Brain (organoid and tissue), 16 donors: ENCODE measurements at places on chromosomes 7 and 10.

GRCh38 chr7:49088017-49088416 lies 163.7 kb downstream of the CDC14C start:
- DNase-seq = peak; percentile 12

- DNase-seq = peak; percentile 72
Observed at GRCh38 chr7:41130086-41130485, 572.8 kb downstream of the INHBA start.

DNA sequence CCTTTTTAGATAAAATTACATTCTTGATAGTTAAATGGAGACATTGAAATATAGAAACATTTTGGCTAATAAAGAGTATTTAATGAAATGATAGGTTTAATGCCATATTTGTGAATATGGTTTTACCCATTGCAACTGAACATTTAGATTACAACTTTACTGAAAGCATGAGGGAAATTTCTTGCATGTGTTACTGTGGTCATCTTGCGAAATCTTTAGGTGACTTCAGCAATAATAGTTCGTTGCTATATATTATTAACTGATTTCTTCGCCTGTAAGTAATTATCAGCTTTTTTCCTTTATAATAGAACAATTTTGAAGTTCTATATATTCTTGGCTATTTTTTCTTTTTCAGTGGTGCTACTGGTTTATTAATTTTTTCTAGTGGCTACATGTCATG lies 83.2 kb downstream of the MLLT10 start:
- DNase-seq = no peak

DNA sequence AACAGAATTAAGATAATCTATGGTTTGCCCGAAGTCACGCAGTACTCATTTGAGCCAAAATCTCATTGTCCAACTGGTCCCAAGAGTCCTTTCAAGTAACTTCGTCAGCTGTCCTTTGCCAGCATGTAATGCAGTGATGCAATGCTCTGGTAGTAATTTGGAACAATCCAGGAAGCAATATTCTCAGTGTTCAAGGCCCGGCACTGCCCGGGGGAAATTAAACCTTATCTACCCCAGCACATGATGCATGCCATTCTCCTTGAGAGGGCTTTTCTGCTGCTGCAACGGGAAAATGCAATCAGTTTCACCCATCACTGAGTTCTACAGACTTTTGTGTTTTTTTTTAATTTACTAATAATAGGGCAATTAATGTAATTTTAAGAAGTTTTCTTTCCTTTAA lies 77.6 kb upstream of the NME8 start:
- peak; percentile 14 for DNase-seq

- DNase-seq = no peak
Observed at GRCh38 chr10:5631936-5632335, 34.5 kb downstream of the ASB13 start.

GRCh38 chr10:91424016-91424415 lies 13.9 kb downstream of the HECTD2 start:
- DNase-seq = no peak

- DNase-seq = peak; percentile 43
Observed at GRCh38 chr7:15764851-15765382, 78.4 kb upstream of the MEOX2 start.

GRCh38 chr10:30857803-30858202 lies 173.9 kb downstream of the ZNF438 start:
- peak; percentile 24 for DNase-seq

- DNase-seq = no peak
Observed at GRCh38 chr10:69864321-69864720, 62.6 kb downstream of the COL13A1 start.

- DNase-seq = no peak
Observed at GRCh38 chr10:124285587-124286527, 132.9 kb downstream of the OAT start.

GRCh38 chr10:79947083-79947415 lies 1.9 kb downstream of the SFTPD start:
- DNase-seq = no peak

DNA sequence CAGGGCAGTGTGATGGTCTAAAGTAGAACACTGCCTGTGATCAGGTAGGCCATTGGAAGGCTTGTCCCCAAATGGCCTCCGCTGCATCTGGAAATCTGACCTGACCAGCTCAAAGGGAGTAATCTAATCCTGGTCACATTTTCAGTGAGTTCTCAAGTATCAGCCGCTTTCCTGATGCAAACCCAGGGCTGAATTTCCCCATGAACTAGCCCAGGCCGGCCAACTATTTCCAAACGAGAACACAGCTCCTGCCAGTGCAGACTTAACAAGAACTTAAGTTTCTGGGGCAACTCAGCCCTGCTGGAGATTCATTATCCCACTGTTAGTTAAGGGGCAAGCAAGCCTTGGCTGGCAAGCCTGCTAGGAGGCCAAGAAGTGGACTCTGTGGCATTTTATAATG lies 59.6 kb upstream of the FAM180A start:
- no peak for DNase-seq

GRCh38 chr10:126455766-126456405 lies 67.6 kb upstream of the ADAM12 start:
- no peak for DNase-seq

DNA sequence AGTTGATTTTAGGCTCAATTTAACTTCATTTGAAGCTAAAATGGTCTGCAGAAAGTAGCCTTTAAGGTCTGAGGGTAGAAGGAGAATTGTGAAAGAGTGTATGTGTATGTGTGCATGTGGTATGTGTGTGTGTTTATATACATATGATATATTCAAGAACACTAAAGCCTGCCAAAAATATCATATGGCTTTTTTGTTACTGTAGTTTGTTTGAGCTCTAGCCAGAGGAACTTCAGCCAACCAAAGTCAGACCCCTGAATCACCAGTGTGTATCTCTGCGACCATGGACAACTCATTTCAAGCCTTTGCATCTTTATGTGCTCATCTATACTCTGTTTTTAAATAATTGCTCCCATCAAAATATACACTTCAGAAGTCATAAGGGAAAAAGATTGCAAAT lies 58.4 kb upstream of the HDAC9 start:
- no peak for DNase-seq

DNA sequence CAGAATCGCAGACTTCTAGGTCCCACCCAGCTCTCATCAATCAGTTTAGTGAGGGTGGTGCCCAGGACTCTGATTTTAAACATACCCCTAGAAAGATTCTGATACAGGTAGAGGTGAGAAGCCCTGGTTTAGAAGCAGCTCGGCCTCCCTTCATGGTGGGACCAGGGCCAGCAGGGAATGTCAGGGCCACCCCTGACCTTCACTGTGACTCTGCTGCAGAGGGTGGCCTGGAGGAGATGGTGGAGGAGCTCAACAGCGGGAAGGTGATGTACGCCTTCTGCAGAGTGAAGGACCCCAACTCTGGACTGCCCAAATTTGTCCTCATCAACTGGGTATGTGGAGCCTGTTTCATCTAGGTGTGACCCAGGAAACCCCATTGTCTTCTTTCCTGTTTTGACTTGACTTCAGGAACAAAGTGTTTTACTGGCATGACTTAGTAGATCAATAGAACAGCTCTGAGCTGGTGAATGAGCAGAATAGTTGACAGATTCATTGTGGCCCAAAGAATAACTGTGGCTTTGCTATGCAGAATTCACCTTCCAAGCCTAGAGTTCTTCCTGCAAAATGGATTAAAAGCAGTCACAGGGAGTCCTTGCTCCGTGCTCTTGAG lies 7.2 kb downstream of the DBNL start:
- DNase-seq = no peak

DNA sequence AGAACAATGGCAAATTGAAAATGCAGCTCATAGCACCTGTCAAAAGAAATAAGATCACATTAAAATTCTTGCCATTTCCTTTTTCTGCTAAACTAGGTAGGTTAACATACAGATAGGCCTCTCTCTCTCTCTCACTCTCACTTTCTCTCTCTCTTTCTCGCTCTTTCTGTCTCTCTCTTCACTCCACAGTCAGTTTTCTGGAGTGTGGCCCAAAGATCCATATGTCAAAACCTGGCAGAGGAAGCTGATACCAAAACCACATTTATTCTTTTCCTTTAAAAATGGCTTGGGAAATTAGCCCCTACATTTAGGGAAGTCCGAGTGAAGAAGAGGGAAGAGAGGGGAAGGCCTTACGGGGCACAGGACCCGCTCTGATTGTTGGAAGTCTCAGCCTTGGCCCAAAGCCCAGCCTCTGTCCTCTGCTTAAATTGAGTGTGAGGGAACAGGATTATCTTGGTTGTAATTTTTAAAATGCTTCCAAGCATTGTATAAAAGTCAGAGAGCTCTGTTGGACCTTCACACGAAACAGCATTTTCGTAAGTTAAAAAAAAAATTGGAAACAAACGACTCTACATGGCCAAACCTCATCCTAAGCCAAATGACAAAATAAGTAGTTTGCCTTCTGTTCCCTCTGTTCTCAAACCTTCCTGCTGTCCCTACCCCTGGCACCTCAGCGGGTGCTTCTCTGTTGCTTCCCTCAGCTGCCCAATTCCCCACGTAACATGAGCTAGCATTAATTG lies 83.2 kb downstream of the FRMD4A start:
- DNase-seq = peak; percentile 58
